Fibroblast of villous mesenchyme (primary cell): ENCODE measurements at places on chromosomes 5 and 9. TPM values are rescaled to one million over a fixed set of nuclear protein-coding genes. Genes with fewer than 3 reads are reported as not detected.

- DNase-seq: peak; percentile 66
Measured at GRCh38 chr9:110126499-110126941, 81.4 kb downstream of the C9orf152 start.

DNA sequence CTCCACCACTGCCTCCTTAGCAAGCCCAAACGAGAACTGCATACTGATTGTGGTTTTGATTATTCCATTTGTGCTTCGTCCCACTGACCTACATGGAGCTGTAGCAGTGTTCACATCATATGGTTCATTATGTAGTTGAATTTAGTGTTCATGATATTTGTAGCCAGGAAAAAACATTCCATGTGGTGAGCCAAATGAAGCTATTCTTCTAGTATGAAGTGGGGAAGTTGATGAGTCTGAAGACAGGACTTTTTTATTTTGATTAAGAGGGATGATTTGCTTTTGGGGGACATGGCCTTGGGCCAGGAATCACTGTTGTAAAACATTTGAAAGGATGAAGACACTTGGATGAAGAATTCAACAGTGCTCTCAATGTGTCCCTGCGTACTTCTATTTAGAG is 192.9 kb upstream of the SLC27A6 start:
- no peak for DNase-seq

DNA sequence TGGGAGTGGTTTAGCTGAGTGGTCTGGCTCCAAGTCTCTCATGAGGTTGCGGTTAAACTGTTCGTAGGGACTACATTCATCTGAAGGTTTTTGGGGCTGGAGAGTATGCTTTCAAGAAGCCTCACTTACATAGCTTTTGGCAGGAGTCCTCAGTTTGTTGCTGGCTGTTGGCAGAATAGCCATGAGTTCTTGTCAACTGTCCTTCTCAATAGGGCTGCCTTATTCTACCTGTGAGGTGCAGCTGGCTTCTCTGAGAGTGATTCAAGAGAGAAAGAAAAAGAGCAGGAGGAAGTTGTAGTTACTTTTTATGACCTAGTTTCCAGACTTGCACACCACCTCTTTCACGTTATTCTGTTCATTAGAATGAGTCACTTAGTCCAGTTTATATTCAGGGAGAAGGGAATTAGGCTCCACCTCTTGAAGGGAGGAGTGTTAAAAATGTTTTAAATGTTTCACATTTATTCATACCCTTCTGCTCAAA is 33.2 kb downstream of the YTHDC2 start:
- DNase-seq: peak; percentile 80

CNTNAP3B gene
- total RNA-seq: under 0.01 and 0.97 TPM in 2 replicates

PCDHB14 gene
- total RNA-seq: 0.32 and 0.43 TPM in 2 replicates
